ENCODE measurements at places on chromosomes 2 and 18.

DNA sequence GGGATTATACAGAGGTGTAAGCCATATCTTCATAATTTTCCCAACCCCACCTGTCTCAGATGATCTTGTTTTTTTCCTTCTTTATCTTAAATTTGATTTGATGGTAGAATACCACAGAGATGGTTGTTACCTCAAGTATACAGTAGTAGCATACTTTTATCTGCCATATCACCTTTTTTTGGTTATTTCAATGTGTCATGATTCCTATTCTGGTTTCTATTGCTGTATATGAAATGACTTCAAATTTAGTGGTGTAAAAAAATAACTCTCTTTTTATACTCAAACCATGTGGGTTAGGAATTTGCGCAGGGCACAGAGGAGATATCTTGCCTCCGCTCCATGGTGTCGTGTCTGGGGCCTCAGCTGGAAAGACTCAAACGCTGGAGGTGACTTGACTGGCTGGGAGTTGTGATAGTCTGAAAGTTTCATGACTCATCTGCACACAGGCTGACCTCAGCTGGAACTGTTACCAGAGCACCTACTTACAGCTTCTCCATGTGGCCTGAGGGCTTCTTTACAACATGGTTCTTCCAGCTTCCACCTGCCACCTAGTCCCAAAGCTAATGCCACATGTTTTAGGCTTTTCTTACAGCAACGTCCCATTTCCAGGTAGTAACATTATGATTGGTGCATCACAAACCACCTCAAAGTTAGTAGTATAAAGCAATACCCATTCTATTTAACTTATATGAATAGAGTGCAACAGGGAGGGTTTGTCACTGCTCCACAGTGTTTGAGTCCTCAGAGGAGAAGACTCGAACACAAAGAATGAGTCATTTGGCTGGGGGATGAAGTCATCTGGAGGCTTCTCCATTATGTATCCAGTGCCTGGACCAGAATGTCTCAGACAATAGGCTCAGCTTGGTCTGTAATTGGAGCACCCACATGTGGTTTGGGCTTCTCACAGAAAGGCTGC, 82.3 kb upstream of the XPO1 start:
- DNase-seq: no peak

- no peak for DNase-seq
These were observed 27.8 kb upstream of the TBR1 start for GRCh38 chr2:161388146-161388779.

- no peak for DNase-seq
These were observed 33.4 kb upstream of the OLA1 start for GRCh38 chr2:174281736-174282135.

- DNase-seq: no peak
These were observed 57.9 kb upstream of the MSH2 start for GRCh38 chr2:47344890-47345589.
